NCI-H774 (cell line): ENCODE measurements at places on chromosomes 3 and 15.
A peak's percentile ranks its signal among the peaks of the same experiment; 100 is the strongest.

GRCh38 chr3:150410311-150411105 is 2.4 kb downstream of the TSC22D2 start:
- DNase-seq: no peak

- DNase-seq: peak; percentile 39
Observed at GRCh38 chr3:170585937-170586310, at the start of gene SLC7A14. SLC7A14 (minus strand) TSS chr3:170586075; CDS start chr3:170526936, 59,139 bp downstream.

GRCh38 chr3:99952306-99952705 is 134.6 kb downstream of the CMSS1 start:
- no peak for DNase-seq

GRCh38 chr3:105353485-105354161 is 13.1 kb upstream of the ALCAM start:
- DNase-seq: no peak

DNA sequence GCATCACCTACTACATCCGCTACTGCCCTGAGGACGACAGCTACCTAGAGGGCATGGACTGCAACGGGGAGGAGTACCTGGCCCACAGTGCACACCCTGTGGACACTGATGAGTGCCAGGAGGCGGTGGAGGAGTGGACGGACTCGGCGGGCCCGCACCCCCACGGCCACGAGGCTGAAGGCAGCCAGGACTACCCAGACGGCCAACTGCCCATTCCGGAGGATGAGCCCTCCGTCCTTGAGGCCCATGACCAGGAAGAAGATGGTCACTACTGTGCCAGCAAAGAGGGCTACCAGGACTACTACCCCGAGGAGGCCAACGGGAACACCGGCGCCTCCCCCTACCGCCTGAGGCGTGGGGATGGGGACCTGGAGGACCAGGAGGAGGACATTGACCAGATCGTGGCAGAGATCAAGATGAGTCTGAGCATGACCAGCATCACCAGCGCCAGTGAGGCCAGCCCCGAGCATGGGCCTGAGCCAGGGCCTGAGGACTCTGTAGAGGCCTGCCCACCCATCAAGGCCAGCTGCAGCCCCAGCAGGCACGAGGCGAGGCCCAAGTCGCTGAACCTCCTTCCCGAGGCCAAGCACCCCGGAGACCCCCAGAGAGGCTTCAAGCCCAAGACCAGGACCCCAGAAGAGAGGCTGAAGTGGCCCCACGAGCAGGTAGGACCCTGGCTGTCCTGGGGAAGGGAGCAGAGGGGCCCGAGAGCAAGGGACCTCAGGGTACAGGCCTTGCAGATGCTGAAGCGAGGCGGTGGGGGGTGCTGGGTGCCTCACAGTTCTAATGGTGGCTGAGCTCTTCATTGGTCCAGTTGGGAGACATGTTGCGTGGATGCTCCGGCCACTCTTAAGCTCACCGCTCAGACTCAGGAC is 168.6 kb downstream of the APBA2 start:
- DNase-seq: no peak

- no peak for DNase-seq
Observed at GRCh38 chr15:74221399-74222239, 14.5 kb upstream of the CCDC33 start.

DNA sequence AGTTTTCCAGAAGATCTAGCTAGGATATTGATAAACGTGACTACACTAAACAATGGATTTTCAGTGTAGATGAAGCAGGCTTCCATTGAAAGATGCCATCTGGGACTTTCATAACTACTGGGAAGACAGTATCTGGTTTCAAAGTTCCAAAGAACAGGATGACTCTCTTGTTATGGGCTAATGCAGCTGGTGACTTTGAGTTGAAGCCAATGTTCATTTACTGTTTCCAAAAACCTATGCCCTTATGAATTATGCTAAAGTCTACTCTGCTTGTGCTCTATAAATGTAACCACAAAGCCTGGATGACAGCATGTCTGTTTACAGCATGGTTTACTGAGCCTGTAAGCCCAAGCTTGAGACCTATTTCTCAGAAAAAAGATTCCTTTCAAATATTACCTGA is 245.4 kb downstream of the GBE1 start:
- DNase-seq: no peak

- DNase-seq: no peak
Observed at GRCh38 chr15:101684384-101684783, 32.2 kb upstream of the TM2D3 start.

- DNase-seq: no peak
Observed at GRCh38 chr3:185822221-185823000, 2.4 kb downstream of the IGF2BP2 start.

GRCh38 chr3:13837751-13838150 is 42.1 kb downstream of the WNT7A start:
- DNase-seq: no peak

DNA sequence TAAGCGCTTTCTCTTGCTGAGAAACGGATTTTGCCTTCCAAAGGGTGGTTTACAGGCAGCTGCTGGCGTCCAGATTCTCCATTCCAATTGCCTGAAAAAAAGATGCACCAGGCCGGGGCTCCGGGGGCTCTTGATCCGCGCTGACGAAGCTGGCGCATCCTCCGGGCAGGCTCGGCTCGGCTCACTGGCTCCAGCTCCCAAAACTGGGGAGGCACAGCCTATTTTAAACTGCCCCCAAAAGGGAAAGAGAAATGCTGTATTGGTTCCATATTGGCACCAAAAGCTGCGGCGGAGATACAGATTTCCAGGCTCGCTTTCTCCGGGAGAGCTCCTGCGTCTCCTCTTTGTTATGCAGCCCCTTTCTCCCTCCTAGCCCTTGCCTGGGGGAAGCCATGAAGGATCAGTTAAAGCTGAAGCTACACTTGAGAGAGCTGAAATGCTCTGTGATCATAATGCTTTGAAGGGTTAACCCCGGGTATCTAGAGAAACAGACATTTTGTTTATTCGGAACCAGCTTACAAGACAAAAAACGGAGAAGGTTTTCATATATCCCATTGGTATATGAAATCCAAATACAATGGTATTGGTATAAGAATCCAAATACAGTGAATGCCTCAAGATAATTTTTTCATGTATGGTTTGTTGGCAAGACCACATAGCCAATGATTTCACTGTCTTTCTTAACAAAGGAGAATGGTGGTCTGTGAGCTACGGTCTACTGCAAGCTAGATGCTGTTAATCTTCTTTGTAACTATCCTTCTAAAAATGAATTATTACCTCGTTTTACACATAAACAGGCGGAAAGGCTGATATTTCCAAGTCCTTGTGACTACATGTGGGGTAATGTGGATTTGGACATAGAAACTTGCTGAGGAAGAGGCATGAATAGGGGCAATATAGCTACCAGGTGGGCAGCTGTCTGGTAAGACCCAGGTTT is 693 bp downstream of the CD200 start:
- DNase-seq: no peak

GRCh38 chr3:108124337-108125152 is 33.7 kb upstream of the CD47 start:
- DNase-seq: no peak

GRCh38 chr15:77573802-77574201 is 58.9 kb downstream of the LINGO1 start:
- no peak for DNase-seq

- DNase-seq: peak; percentile 82
Observed at GRCh38 chr3:189270248-189270832, 98.6 kb downstream of the TPRG1 start.

GRCh38 chr3:106305127-106305526 is 436.3 kb upstream of the CBLB start:
- no peak for DNase-seq

DNA sequence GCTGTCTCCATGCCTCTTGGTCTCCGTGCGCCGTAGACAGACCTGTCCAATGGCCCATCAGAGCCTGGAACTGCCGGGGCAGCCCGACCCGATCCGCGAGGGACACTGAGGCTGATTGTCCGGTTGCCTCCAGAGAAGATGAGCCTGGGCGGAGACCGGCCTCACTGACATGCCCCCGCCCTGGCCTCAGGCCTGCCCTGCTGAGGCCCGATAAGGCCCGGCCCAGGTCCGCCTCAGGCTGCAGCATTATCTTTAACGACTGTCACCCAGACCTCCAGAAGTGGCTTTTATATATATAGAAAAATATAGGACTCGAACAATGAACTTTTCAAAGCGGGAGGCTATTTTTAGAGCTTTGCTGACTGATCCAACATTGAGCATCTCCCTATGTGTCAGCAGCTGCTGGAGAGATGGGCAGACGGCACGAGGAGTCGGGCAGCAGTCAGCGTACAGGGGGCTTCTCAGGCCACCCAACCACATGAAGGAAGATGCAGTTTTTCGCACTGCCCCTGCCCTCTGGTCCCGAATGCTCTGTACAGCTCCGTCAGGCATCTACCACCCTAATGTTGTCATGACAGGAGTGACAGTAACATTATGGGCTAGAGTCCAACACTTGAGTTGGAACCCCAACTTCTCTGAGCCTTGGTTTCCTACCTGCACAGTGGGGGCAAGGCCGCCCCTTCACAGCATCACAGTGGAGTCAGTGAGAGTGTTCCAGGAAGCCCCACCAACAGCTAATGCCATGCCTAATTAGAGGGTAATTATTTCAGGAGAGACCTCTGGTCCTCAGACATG is 112.0 kb upstream of the RPL32 start:
- DNase-seq: no peak

GRCh38 chr3:40713306-40713705 is 188.5 kb downstream of the ZNF621 start:
- no peak for DNase-seq

DNA sequence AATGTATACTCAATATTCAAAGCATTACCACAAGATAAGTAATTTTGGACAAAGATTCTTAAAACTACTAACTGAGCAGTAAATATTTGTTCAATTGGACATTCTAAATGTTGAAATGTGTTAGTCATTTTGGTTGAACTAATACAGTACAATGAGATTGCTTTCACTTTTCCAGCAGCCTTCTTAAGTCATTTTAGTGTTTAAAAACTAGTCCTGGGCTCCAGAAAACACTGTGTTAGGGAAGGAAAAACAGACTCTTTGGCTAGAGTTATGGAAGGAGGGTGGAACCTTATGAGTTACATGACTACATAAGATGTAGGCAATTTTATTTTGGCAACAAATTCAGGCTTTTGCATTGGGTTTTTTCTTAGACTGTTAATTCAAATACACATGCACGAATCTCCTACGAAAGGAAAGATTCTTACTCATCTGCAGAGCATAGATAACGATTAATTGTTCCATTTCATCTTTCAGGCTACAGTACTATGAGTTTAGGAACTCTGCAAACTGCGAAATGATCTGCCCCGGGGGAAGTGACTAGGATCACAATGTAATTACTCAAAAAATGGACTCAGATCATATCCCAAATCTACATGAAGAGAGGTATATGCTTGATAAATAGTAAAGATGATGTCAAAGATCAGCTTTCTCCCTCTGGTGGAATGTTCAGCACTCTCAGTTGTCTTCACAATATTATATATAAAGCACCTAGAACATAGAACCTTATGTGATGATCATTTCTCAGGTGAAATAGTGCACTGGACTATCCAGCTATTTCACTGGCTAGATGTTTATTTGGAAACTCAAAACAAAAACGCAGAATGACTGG is 492.8 kb upstream of the MDFIC2 start:
- DNase-seq: no peak

GRCh38 chr15:91989821-91990220 is 136.3 kb downstream of the SLCO3A1 start:
- no peak for DNase-seq

DNA sequence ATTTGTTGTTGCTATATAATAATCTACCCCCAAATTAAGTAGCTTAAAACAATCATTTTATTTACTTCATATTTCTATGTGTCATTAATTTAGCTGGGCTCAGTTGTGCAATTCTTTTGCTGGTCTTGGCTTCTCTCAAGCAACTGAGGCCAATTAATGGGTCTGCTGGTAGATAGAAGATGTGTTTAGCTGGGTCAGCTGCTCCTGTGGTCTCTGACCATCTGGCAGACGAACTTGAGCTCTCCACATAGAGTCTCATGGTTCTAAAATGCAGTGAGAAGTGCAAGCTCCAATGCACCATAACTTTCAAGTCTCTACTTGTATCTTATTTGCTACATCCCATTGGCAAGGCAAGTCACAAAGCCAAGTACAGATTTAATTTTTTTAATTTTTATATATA is 515.6 kb downstream of the ZIC1 start:
- DNase-seq: no peak

- no peak for DNase-seq
Observed at GRCh38 chr3:28980631-28981030, 300.2 kb upstream of the RBMS3 start.

- no peak for DNase-seq
Observed at GRCh38 chr15:55897560-55898336, 95.7 kb downstream of the NEDD4 start.

DNA sequence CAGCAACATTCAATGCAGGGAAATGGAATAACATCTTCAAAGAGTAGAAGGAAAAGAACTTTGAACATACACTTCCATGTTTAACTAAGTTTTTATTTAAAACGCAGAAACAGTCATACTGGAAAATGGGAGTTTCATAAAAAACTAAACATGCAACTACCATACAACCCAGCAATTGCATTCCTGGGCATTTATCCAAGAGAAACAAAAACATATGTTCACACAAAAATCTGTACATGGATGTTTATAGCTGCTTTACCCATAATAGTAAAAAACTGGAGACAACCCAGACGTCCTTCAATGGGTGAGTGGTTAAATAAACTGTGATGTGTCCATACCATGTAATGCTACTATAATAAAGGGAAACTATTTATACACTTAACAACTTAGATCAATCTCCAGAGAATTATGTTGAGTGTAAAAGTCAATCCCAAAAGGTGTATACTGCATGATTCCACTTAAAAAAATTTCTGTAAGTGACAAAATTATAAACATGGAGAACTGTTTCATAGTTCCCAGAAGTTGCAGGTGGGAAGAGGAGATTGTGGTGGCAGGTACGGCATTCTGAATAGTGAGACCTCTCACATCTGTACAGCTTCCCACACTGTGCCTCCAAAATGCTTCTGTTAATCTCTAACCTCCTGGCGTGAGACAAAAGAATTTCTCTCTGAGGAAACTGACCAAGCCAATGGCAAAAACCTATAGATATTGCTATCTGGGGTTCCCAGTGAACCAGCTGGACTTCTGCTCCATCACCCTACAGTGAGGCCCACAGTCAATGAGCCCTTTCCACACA is 23.1 kb downstream of the ISG20 start:
- no peak for DNase-seq

- no peak for DNase-seq
Observed at GRCh38 chr15:37616215-37616614, 318.2 kb upstream of the TMCO5A start.
